Vein endothelial cell (primary cell): ENCODE measurements at places on chromosomes 6 and 20. TPM values are rescaled to one million over a fixed set of nuclear protein-coding genes. Genes with fewer than 3 reads are reported as not detected.

MUCL3 gene
- total RNA-seq: not detected in 2 replicates

SLC22A16 gene
- not detected in 2 replicates for total RNA-seq

LHFPL5 gene
- not detected in 2 replicates for total RNA-seq

GPLD1 gene
- total RNA-seq: 0.19 and 0.33 TPM in 2 replicates

CCN6 gene
- total RNA-seq: not detected in 2 replicates
